ENCODE measurements at places on chromosomes 4 and X. TPM values are rescaled to one million over a fixed set of nuclear protein-coding genes. Genes with fewer than 3 reads are reported as not detected.
A peak's percentile ranks its signal among the peaks of the same experiment; 100 is the strongest.

The CXCL8 gene
- total RNA-seq = 8.1 TPM

The CDKL2 gene
- total RNA-seq = 0.30 TPM

The RASGEF1B gene
- 2.1 TPM for total RNA-seq

The RAB40A gene
- total RNA-seq = 0.14 TPM

The PHEX gene
- 0.04 TPM for total RNA-seq

The FDCSP gene
- not detected for total RNA-seq

The SNX12 gene
- 37.1 TPM for total RNA-seq

DNA sequence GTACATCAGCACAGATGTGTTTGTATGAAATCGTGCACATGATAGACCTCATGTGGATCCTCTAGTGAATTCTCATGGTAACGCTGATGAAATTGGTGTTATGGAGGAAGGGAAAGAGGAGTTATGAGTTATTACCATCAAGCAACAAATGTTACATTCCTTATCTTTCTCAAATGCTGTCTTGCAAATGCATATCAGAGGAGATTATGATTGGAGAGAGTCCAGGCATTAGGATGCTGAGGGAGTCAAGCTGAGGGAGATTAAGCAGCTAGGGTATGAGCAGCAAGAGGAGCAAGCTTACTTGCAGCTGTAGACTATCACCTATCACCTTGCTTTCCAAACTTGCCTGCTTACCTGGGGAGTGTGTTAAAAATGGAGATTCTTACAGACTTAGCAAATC, 36.8 kb upstream of the SFRP2 start:
- no peak for DNase-seq

DNA sequence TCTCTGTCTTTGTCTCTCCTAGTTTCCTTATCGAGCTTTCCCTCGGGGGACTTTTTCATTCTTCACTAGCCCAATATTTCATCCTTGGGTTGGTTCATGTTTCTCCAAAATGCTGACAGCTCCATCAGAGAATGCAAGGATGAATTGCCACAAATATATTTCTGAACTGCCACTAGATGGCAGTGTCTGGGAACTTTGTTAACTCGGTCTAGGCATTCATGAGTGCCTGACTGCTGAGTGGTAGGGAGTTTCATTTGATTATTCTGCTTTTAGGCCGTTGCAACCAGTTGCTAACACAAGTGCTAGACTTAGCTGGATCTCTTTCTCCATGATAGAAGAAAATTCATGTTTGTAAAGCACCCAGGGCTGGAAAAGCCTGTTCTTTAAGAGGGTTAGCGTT, 73.5 kb upstream of the RAP2C start:
- no peak for DNase-seq

- DNase-seq = no peak
Observed at GRCh38 chr4:65546882-65547416, 123.3 kb downstream of the EPHA5 start.

GRCh38 chr4:153725136-153725830, 34.5 kb downstream of the RNF175 start:
- no peak for DNase-seq

DNA sequence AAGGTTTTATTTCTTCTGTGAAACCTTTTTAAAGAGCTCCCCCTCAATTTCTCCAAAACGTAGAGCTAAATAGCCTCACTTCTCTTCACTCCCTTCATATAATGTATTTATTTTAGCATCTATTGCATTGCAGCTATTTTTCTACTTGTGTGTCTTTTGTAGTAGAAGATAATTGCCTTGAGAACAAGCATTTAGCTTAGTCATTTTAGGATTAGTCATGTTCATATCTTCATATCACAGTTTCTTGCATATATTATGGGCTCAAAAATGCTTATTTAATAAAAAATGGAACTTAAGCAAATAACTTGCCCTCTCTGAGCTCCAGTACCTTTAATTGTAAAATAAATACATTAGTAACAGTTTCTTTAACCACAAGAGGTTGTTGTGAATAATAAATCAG, 72.1 kb upstream of the SPANXC start:
- no peak for DNase-seq

DNA sequence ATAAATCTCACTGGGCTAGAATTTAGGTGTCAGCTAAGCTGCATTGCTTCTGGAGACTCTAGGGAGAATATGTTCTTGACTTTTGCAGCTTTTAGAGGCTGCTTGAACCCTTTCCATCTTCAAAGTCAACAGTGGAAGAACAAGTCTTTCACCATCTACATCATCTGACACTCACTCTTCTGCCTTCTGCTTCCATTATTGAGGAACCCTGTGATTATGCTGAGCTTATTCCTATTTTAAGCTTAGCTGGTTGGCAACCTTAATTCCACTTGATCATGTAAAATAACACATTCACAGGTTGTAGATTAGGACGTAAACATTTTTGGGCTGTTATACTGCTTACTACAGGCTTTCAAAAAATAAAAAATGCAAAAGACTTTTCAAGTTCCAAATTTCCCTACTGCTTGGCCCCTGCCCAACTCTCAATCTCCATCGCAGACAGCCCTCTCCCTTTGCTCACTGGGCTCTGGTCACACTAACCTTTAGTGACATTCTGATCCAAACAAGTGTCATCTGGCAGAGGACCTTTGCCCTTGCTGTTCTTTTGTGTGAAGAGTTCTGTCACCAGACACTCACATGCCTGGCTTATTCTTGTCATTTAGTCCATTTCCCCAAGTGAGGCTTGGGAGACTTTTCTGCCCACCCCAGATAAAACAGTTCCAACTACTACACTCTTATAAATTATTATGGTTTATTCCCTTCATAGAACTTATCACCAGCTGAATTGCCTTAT, 1056.0 kb downstream of the STIM2 start:
- no peak for DNase-seq

GRCh38 chr4:76001700-76002099, 5.6 kb downstream of the CXCL9 start:
- DNase-seq = no peak

DNA sequence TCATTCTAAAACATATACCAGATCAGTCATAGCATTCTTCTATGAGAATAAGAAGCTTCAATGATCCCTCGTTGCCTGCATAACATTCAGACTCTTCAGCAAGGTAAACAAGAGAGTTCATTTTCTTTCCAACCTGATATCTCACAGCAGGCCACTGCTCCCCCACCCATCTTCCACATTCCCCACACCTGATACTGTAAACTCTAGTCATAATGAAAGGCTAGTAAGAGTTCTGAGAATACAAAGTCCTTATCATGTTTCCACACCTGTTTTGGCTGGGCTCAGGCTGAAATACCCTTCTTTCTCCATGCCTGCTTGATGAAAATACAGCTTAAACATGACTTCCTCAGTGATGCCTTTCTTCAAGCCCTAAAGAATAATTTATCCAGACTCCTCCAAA, 2.3 kb upstream of the AASDH start:
- no peak for DNase-seq

GRCh38 chrX:11209798-11210414, 83.3 kb upstream of the AMELX start:
- DNase-seq = no peak

DNA sequence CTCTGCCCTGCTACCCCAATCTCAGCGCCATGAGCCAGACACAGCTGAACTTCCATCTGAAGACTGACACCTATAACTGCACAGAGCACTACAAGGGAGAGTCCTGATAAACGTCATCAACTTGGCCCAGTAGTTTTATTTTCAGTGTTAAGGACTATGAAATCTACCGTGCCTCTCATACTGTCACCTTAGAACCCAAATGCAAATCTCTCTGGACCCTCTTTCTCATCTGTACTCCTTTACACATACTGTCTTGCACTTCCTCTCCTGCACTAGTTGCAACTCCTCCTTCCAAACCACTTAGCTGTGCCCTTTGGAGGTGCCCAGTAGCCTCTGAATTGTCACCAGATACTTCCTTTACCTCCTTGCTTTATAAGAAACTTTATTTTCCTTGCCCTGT, 420.2 kb upstream of the CNKSR2 start:
- no peak for DNase-seq

DNA sequence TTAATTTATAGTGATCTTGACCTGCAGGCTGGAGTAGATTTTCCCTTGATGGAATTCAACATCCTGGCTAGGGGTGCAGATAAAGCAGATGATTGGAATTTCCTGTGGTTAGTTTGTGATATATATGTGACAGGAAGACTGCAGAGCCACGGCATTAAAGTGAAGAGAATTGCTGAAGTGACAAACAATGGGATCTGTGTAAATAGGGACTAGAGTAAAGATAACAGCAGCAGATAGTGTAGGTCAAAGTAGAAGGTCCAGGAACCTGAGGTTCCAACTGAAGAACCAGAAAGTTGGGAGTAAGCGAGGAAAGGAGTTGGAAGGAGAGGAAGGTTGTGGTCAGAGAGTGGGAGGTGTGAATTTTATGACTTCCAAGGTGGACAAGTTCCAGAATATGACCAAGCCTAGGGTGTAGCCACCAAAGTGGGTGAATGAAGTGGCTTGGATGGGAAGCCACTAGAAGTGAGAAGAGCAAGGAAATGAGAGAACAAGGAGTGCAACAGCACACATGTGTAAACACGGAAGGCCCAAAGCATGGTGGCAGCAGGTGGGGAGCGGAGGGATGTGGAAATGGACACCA, 325.0 kb downstream of the RAB28 start:
- no peak for DNase-seq

- no peak for DNase-seq
Observed at GRCh38 chr4:25823632-25824031, 39.2 kb downstream of the SEL1L3 start.

DNA sequence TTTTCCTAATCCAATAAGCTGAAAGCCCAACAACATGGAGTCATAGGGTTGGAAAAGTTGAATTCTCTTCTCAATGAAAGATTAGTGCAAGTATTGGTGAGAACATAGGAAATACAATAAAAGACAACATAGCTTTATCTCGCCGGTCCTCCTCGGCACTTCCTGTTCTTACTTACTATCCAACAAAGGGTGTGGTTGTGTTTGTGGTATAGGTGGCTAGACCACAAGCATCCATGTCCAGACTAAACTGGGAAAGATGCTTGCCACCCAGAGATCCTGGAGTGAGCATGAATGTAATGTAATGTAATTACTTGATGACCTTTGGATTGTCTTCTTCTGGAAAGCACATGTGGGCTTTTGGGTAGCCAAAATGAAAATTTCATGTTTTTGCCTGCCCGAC, 223.8 kb downstream of the CPE start:
- no peak for DNase-seq

GRCh38 chrX:72273718-72274117, 3.3 kb downstream of the RPS4X start:
- DNase-seq = no peak

GRCh38 chr4:153206534-153206933, 2.3 kb downstream of the TRIM2 start:
- DNase-seq = no peak

DNA sequence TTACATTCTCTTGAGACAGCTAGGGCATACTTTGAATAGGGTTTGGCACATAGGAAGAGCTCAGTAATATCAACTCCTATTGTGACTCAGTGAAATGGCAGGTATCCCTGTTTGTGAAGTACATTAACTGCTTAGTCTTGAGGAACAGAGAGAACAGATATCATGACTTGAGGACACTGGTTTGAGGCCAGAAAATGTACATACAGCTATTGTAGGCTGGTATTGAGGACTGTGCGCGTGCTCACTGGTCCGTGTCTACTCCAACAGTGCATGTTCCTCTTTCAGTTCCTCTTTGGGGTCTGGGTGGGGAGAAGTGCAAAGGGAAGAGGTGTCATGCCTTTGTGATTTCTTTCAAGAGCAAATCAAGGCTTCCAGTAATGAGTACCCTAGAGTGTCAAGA, 34.6 kb upstream of the TBC1D9 start:
- DNase-seq = peak; percentile 53
